Left ventricle myocardium superior (tissue), 1 donor: ENCODE measurements at places on chromosomes 6 and 20. TPM values are rescaled to one million over a fixed set of nuclear protein-coding genes. Genes with fewer than 3 reads are reported as not detected.

- DNase-seq: peak; percentile 75
Measured at GRCh38 chr20:36439040-36439730, 102.1 kb upstream of the MYL9 start.

DNA sequence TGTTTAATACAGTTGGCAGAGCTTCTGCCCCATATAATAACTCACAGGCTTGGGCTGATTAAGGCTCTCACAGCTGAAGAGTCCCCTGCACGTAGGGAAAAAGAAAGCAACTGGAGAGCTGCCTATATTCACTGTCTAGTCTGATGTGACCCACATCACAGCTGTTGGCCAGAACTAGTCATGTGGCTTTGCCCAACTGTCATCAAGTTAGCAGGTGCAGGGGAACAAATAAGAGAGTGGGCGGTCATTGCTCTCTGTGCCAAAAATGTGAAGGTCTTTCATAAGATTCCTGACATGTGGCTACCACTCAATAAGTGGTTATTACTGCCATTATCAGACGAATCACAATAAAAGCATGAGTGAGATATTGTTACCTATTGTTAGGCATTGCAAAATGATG, 665.2 kb downstream of the DOK5 start:
- no peak for DNase-seq

ANGPT4 gene
- total RNA-seq: 0.05 TPM

DNA sequence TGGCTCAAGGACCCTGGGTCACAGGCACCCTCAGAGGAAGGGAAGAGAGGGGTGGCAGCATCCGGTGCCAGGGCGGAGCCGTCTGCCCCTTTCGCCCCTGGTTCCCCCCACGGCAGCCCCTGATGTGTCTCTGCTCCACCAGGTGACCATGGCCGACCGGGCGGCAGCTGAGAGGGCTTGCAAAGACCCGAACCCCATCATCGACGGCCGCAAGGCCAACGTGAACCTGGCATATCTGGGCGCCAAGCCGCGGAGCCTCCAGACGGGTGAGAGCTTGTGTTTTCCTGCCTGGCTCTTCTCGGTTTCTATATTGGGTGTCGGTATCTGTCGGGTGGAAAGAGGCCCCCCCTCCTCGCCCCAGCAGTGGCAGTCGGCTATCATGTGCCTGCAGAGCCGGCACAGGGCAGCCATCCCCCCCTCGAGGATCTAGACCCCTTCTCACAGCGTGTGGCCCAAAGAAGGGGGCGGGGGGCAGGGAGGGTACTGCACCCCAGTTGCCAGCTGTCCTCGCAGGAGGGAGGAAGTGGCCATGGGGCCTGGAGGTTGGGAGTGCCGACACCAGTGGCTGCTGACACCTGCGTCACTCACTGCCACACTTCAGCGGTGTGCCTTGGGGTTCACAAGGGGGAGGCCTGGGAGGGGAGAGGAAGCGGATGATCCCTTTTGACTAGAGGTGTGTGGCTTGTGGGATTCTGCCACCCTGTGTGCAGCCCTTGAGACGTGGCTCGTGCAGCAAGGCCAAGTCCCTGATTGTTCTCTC, 1.5 kb downstream of the RBM38 start:
- peak; percentile 82 for DNase-seq

GNMT gene
- 2.0 TPM for total RNA-seq

DNA sequence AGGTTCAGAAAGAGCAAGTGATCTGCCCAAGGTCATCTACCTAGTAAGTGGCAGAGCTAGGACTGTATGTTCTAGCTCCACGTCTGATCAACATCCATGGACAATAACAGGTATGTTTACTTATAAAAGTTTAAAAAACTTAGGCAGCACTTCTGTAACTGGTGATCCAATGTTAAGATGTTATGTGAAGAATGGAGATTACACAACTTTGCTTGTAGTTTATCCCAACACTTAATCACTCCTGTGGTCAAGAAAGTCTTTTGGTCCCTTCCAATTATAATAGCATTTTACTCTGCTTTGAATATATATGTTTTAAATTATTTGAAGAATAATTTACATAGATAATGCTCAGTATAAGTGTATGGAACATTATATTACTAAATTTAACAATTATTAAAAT, 4.8 kb downstream of the FBXO30 start:
- DNase-seq: no peak

SLC22A23 gene
- total RNA-seq: 7.1 TPM

DNA sequence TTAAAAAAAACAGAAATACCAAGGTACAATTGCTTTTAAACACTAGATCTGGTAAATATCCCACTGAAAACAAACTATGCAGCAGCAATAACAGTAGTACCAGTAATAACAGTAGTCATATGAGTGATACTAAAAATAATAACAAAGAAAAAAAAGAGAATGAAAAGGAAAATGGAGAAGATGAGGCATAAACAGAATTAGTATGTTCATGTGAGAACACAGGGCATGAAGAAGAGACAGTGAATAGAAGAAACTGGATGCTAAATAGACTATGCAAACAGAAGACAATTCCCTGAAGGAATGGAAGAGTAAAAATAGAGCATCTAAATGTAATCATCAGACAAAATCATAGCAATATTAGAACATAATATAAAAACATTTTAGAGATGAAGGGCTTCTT, 121.1 kb downstream of the RNGTT start:
- DNase-seq: no peak

TSBP1 gene
- not detected for total RNA-seq

GRCh38 chr6:109285366-109285765, 96.9 kb downstream of the CD164 start:
- DNase-seq: no peak

DNA sequence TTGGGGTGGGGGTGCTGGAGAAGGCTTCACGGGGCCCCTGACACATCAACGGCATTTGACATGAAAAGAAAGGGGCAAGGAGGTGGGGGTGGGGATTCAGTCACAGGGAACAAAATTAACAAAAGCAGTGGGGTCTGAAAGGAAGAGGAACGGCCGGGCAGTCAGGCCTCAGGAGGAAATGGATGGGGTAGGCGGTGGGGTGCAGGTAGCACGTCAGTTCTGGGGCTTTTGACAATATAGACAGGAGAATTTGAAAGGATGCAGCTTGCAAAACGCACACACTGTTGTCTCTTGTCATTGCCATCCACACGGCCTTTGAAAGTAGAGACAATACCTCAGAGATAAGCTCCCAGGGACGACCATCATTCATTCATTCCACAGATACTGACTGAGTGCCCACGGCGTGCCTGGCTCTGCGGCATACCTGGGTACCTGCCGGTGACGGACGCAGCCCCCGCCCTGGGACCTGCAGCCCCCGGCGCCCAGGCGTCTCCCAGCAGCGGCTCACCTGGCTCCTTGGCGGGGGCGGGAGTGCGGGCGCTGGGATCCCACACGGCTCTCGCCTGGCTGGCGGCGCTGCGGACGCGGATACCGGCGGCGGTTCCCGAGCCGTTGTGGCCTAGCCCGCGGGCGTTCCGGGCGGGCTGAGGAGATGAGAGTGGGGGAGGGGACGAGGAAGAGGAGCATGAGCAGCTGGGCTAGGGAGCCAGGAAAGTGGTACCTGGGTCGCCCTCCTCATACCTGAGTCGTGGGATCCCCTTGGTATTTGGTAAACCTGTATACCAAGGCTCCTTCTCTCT, at the start of gene SLC26A8:
Gene SLC26A8, minus strand, starts transcription at position 646 of the 800 bp plus-strand sequence. CDS start 4,934 bp downstream, outside the sequence.
- no peak for DNase-seq

DNA sequence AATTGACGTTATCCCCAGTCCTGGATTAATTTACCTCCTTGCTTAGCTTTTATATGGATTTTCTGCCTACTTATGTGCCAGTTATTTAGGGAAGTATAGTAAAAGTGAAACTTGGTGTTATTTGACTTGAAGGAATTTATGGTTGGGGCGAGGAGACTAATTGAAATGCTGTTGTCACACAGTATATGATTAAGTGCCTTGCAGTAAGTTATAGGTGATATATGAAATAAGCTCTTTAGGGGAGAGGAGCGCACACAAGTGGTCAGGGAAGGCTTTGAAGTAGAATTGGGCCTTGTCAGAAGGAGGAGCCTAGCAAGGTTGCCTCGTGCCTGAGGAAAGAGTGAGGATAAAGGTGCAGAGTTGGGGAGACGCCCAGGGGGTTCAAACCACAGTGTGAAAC, 20.5 kb downstream of the NCOA7 start:
- DNase-seq: no peak

DNA sequence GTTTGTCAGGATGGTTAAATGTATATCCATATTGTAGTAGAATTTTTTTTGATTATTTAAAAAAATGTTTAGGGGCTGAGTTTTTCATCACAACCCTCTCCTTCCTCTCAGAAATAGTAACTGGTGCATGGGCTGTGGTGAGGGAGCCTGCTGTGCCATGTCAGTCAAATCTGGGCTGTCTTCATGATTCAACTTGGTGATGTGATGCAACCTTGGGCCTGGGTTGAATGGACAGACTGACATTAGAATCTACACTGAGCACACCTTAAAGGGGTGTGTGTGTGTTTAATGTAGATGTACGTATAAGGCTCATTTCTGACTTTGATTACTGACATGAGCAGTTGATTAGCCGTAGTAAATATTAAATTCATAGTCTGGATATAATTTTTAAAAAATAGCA, 3.7 kb downstream of the TJAP1 start:
- no peak for DNase-seq

DNA sequence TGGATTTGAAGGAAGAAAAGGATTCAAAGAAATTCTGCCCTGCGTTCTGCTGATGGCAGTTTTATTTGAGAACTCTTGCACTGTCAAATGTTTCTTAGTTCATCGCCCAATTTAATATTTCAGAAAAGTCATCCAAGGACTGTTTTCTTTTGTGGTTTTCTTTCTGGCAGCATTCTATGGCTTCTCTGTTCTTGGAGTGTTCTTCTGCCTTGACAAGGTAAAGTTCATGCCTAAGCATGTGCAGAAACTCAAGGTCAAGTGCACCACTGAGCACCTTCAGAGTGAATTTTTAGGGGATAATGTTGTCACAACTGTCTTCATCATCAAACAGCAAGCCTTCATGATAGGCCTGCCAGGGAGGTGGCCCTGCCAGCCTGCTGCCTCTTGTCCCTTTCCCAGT, 225.6 kb downstream of the PLCB1 start:
- DNase-seq: no peak

- DNase-seq: no peak
Measured at GRCh38 chr6:131678442-131678841, 22.8 kb downstream of the OR2A4 start.

HLA-B gene
- 431 TPM for total RNA-seq

GRCh38 chr6:77448546-77448945, 14.7 kb downstream of the HTR1B start:
- no peak for DNase-seq

GRCh38 chr6:51959744-51960383, 127.5 kb downstream of the PKHD1 start:
- peak; percentile 56 for DNase-seq

GRCh38 chr20:48986899-48987298, 59.2 kb upstream of the CSE1L start:
- DNase-seq: no peak

DNA sequence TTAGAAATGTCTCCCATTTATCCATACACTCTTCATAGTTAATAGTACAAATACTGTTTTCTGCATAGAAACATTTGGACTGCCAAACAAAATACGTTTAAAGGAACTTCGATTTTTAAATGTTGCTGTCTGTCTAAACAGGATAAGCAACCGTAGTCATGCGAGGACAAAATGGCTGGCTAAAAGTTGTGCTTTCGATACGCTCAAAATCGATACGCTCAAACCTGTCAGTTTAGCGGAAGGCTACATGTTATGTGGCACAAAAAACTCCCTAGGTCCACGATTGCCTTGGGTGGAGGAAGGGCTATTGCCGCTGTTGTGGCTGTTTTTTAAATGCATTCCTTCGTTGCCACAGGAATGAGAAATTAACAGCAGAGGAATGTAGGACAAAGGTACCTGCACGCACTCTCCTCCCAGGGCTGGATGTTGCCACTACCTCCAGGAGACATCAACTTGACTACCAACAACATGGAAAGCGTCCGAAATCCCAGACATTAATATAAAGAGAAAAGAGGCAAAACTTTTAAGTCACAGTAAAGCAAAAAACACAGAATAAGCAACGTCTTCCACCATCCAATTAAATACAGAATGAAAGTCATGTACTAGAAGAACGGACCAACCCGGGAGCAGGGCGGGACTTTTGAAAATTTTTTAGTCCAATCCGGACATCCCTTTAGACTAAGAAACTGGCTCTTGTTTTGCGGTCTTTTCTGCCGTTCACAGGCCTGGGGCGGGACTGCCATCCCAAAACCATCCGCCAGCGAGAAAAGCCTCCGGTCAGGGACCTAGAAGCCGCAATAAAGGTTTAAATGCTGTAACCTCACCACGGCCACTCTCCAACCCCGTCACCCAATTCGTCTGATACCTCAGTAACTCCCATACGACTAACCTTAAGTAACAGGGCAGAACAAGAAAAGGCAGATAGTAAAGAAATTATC, 32.2 kb upstream of the HFE start:
- peak; percentile 77 for DNase-seq

GRCh38 chr6:154615483-154616025, 105.1 kb upstream of the CNKSR3 start:
- DNase-seq: peak; percentile 78

DNA sequence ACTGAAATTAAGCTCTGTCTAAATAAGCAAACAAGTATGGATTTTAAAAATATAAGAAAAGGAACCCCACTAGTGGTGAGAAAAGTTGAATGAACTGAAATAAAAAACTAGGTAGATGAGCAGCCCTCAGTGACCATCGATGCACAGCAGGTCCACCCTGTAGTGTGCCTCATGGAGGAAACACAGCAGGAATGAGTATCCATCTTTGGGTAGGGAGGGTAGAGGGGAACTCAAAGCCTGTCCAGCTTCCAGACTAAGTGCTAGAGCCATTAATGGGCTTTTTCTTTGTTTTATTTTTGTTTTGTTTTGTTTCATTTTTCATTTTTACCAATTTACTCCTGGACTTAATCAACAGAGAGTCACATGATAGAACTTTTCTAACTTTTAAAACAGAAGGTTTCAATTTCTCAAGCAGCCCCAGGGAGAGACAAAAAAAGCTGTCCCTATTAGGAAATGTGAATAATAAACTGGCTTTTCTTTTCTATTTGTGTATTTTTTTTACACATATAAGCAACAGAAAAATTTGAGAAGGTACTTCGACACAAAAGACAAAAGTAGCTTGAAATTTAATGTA, 700.6 kb downstream of the HACE1 start:
- DNase-seq: no peak

ETV7 gene
- total RNA-seq: 0.15 TPM

- no peak for DNase-seq
Measured at GRCh38 chr6:119171864-119172588, 93.6 kb upstream of the FAM184A start.

DNA sequence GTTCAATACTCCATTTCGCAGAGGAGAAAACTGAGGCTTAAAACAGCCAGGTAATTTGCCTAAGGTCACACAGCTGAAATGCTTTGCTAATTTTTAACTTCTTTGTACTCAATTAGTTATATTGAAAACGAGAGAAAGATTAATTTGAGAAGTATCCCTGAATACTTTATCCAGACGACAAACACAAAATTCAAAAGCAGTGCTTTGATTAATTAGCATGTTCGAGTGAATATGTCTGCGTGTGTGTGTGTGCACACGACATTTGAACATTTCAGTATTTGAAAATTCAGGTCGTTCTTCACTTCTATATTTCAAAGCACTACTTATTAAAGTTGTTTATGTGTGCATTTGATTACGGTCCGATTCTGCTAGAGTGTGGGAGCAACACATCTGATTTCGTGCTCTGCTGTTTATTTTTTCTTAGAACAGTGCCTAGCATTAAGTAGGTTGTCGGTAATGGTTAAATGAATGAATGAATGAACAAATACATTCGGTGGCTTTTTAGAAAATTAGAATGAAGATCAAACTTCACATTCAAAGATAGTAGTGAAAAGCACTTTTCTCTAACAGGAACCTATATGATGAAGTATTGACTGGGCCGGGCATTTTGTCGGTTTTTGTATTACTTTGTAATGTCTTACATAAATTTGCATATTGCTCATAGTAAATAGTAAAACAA, 36.9 kb upstream of the SYNCRIP start:
- DNase-seq: no peak
